ENCODE measurements at places on chromosomes 7 and 10.

DNA sequence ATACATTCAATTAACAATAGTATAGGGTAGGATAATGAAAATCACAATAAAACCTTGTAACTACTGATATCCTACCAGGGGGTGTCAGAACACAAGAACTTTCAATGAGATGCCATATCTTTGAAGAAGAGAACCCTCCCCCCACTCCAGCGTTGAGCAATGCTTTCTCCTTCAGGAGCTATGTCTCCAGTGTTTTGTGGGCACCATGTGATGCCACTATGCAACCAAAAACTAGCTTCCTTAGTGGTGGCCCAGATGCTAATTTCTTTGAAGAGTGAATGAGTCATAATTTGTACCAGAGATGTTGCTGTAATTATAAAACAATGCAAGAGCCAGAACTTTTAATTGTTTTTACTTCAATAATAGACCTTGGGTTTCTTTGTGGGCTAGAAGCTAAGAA lies 76.0 kb upstream of the ADO start:
- DNase-seq = no peak

DNA sequence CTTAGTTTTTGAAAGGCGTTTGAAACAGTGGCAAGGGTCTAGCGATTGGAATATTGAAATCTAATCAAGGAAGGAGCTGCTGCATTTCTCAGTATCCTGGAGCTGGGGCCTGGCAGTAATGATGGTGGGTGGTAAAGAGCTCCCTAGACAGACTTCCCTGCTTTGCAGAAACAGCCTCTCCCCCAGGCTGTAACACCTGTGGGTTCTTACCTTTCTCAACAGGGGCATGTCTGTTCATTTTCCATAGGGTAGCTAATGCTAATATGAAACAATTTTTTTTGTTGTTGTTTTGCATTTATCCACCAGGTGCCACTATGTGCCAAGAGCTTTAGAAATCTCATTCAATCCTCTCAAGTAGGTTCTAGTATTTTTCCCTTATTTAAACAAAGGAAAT lies 345.5 kb downstream of the REEP3 start:
- DNase-seq = no peak

GRCh38 chr7:68767462-68767861 lies 830.8 kb upstream of the AUTS2 start:
- no peak for DNase-seq

- DNase-seq = no peak
Measured at GRCh38 chr7:130560972-130561371, 69.1 kb downstream of the MEST start.

GRCh38 chr7:140229591-140230515 lies 53.1 kb upstream of the KDM7A start:
- DNase-seq = peak; percentile 45

DNA sequence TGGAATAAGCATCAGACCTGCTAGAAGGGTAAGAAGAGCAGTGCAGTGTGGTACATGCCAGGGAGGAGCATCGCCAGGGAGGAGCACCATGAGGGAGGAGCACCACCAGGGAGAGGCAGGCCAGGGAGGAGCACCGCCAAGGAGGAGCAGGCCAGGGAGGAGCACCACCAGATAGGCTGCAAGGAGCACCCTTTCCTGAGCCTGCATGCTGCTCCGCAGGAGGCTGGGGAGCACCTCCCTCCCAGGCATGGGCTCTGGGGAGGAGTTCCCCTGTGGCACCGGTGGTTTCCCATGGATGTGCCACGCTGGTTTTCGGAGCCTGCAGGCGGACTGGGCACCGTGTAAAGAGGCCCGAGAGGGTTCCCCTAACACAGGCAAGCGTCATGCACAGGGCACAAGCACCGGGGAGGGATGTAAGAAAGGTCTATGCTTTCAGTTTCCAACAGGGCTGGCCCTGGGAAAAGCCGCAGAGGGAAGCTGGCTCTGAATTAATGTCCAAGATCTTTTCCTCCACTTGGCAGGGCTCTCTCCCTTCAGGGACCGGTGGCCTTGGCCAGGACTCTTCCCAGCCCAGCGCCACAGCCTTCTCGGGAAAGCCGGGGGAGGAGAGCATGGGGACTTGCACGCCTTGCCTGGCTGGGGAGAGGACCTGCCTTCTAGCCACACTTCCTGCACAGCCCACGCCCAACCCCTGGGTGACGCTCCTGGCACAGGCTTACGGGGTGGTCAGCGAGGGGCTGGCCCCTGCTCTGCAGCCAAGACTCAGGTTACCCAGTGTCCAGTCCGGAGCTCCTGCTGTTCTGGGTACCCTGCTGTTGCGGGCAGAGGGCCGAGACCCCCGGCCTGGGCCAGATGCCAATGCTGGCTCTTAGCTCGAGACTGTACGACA lies 11.5 kb upstream of the GPER1 start:
- DNase-seq = no peak

DNA sequence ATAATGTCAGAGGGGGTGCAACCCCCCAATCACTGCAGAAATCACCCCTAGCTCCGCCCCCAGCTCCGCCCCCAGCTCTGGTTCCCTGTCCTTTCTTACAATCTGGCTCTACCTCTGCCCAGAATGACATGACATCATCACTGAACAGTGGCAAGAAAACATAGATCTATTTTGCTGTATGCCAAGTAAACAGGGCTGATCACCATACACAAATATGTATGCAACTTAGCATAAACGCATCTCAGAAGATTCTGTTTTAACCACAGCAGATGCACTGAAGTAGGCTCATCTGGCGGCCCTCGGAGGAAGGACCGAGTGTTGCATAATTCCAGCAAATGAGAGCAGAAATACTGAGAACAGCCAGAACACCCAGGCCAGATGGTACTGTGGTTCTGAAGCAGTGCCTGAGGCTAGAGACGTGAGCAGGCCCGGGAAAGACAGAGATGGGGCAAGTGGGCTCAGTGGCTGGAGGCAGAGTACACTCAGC lies 293.3 kb upstream of the KLF14 start:
- no peak for DNase-seq

DNA sequence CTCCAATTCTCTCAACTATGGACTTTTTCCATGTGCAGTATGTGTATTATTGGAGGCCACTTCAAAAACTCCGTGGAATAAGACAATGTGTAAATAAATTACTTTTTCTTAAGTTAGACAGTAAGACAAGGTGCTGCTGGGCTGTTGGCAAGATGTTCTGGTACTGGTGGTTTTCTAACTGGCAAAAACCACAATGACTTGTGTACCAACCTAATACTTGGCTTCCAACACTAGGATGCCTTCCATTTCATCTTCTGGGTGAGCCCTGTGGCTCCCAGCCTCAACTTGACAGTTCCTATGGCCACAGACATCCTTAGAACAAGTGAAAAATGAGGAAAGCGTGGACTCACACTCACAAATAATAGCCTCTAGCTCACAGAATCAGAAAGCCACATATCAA lies 77.0 kb downstream of the OSBPL3 start:
- no peak for DNase-seq

DNA sequence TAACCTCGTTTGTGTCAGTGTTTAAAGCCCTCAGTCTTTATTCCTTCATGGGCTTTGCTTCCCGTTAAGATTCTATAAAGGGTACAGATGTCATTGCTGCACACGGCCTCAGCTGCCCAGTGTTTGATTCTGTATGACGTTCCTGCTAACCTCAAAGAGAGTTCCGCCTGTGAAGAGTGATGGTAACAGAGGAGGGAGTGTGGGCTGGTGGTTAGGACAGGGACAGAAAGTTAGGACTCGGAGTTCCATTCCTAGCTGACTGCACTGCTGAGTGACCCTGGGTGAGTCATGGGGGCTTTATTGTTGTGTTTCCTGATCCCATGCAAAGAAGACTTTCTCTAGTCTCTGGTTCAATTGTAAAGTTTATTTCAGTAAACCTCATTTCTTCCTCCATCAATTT lies 227.1 kb downstream of the DYNC1I1 start:
- DNase-seq = no peak

- no peak for DNase-seq
Measured at GRCh38 chr7:6205971-6206660, 66.3 kb downstream of the CYTH3 start.

DNA sequence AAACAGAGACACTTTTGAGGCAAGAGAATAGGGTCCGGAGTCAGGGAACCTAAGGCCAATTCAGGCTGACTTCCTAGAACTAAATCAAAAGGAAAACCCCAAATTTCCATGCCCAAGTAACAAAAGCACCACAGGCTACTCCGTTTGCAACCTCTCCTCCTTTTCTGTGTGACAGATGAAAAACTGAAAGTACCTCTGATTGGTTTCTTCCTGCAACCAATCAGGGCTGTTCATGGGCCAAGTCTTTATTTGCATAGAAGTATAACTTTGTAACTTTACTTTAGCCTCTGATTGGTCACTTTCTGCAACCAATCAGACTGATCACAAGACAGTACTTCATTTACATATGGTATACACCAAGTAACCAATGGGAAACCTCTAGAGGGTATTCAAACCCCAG lies 239.9 kb upstream of the KCND2 start:
- no peak for DNase-seq

DNA sequence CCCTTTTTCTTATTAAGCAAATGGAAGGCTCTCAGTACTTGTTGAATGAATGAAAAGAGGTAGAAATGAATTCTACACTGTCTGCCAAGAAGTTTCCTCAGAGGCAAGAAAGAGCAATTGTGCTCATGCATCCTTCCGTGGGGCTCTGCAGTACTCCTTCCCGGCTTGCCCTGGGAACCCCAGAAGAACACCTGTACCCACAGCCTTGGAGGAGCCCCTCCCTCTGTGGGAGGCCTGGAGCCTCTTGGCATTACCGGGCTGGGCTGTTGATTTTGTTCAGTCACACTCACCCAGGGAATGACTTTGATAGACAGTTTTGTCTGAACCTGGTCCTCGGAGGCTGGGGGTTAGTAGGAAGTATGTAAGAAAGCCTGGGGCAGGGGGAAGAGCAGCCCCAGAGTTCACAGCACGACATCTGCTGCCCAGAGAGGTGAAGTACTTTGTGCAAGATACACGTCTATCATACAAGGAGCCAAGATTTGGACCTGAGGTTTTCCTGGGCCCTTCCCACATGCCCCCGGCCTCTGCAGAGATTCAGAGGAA lies 134.8 kb upstream of the GDF10 start:
- no peak for DNase-seq
